Glutamatergic neuron (in vitro differentiated cells): ENCODE measurements at places on chromosomes 16 and 17.

DNA sequence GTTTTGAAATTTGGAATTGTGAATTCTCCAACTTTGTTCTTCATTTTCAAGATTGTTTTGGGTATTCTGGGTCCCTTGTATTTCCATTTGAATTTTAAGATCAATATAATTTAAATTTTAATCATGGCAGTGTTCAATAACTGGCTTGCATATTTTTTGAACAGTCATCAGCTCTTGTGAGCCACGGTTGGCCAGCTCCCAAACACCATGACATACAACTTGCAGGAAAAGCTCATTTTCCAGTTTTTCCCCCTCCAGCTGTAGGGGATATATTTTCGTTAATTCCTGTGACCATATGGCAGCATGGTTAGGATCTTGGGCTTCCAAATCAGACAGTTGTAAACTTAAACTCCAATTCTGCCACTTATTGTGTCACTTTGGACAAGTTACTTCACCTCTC, 690.1 kb downstream of the WWOX start:
- DNase-seq, result no peak

- no peak for DNase-seq
These were observed 344.6 kb downstream of the SOX9 start for GRCh38 chr17:72465191-72466024.

DNA sequence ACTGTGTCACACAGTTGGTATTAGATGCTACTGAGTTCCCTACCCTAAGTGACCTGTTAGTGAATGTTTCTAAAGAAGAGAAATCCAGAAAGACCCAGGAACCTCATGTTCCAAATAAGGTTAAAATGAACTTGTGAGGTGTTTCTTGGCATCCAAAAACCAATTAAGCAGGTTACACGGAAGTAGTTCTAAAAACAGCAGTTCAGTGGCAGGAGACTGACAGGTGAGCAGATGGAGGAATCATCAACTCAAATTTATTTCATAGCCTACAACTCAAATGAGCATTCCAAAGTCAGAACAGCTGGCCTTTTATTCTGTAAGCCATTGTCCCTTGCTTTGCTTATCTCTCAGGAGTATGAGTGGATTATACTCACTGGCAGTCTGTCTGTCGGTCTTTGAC, 188.3 kb downstream of the IRX3 start:
- no peak for DNase-seq

DNA sequence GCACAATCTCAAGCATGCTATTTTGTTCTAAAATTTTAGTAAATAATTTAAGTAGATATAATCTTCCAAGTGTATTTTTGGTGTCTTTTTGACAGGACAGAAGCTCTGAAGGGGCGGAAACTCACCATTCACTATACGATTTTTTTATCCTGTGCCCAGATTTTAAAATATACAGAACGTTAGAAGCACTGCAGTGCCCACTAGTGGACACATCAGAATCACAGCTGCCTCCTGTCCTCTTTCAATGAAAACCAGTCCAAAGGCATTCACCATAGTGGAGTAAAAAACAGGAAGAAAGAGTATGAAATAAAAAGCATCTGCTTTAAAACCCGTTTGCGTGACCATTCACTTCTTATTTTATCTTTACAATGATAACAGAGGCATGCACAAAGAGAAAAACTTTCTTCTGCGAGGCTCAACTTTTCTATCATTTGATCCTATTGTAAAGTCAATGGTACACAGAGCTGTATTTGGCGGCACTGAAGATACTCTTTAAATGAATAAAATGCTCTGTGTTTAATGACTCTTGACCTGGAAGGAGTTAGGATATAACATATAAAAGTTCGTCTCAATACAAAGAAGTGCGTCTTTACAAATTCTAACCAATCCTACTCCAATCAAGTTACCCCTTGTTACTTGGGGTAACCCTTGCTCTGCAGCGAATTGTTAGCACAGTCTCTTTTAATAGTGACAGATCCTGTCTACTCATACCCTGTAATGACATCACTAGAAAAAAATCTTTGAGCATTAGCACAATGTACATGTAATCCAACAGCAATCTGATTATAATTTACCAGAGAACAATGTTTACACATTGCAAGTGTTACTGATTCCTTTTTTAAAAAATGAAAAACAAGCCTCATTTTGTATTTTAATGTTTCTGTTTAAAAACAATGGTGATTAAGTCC, 339.8 kb upstream of the PSMD7 start:
- DNase-seq, result peak; percentile 70

- no peak for DNase-seq
These were observed 16.7 kb upstream of the BAIAP2 start for GRCh38 chr17:81018044-81018802.

- no peak for DNase-seq
These were observed 18.6 kb upstream of the C17orf113 start for GRCh38 chr17:42068979-42069378.

- no peak for DNase-seq
These were observed 39.6 kb upstream of the RHOT1 start for GRCh38 chr17:32102646-32103186.

GRCh38 chr16:12096157-12096777, 119.7 kb downstream of the SNX29 start:
- DNase-seq, result no peak

DNA sequence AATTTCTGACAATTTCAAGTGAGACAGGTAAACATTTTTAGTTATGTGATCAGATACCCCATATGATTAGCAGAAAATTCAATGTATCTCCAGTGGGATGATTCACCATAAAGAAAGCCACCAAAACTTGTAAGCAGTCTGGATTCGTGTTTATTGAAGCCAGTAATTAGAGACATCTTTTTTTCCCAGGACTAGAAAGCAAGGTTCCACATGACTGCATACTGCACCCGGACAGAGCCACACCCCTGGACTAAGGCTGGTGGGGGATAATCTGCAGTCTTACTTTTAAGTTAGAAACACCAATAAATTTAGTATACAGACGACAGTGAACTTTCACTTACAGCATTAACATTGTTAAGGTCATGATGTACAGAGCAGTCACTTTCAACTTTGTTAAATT, 24.2 kb upstream of the CMTM4 start:
- DNase-seq, result no peak

DNA sequence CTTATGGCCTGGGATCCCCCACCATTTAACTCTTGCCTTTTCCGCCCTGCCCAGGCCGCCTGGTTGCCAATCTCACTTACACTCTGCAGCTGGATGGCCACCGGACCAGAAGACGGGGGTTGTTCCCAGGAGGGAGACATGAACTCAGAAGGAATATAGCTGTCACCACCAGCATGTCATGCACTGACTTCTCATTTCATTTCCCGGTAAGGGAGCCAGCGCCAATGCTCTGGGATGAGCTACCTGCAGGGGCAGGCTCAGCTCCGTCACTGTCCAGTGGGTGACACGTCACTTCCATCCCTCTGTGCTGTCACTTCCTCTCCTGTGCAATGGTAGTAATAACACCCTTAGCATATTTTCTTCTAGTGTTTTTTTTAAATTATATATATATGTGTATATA, 26.7 kb downstream of the ITGAL start:
- DNase-seq, result no peak

GRCh38 chr17:17417718-17418181, 59.0 kb upstream of the MED9 start:
- DNase-seq, result no peak

DNA sequence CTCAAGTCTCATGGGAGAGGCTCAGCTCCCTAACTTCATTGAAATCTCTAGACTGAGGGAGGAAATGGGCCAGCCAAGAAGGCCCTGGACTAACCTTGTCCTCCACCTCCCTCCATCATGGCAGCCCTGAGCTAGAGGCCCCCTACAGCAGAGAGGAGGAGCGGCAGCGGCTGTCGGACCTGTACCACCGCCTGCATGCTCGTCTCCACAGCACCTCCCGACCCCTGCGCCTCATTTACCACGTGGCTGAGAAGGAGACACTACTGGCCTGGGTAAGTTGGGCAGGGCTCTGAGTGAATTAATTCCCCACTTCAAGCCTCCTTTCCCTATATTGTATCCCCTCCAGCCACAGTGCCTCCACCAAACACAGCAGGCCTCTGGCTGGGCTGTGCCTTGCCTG, 3.8 kb upstream of the SYCE1L start:
- DNase-seq, result no peak

DNA sequence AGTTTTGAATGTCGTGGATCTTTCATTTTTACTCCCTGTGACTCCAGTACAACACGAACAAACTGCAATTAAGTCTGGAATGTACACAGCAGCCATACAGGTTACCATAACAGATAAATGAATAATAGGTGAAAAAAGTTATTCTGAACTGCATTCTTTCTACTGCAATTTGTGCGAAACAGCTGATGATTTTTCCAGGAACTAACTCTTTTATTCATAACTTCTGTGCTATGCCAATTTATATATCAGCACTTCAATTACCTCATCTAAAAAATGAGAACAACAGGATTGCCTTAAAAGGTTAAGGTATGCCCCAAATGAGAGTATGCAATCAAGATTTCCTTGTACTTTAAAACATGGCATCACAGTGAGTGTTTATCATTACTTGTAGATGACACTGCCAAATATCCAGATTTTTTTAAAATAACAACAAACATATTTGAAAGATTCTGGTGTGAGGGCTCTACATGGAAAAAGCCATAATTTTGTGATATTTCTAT, 238.9 kb downstream of the CDH8 start:
- DNase-seq, result no peak

- DNase-seq, result no peak
These were observed 18.7 kb upstream of the MEOX1 start for GRCh38 chr17:43680461-43680860.

GRCh38 chr16:56609463-56609921, 1.1 kb downstream of the MT2A start:
- no peak for DNase-seq

GRCh38 chr16:88464447-88465318, 11.6 kb downstream of the ZFPM1 start:
- DNase-seq, result no peak

DNA sequence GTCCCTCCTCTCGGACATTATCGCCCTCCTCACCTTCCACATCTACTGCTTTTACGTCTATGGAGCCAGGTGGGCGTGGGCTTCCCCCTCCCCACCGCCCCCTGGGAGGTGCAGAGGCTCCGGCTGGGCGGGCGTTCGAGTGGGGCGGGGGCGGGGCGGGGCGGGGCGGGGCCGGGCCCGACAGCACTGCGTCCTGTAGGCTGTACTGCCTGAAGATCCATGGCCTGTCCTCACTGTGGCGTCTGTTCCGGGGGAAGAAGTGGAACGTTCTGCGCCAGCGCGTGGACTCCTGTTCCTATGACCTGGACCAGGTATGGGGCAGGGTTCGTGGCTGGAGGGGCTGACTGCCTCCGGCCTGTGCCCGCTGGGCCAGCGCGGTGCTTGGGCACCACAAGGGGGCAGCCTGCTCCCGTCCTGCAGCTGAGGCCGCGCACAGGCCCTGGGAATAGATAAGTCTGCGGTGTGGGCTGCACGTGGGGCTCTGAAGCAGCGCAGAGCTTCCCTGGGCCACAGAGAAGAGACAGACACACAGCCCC, 9.2 kb downstream of the PIGQ start:
- peak; percentile 86 for DNase-seq

GRCh38 chr17:36945140-36945539, 3.6 kb upstream of the AATF start:
- no peak for DNase-seq

- no peak for DNase-seq
These were observed 22.3 kb upstream of the DHX40 start for GRCh38 chr17:59542960-59543635.

DNA sequence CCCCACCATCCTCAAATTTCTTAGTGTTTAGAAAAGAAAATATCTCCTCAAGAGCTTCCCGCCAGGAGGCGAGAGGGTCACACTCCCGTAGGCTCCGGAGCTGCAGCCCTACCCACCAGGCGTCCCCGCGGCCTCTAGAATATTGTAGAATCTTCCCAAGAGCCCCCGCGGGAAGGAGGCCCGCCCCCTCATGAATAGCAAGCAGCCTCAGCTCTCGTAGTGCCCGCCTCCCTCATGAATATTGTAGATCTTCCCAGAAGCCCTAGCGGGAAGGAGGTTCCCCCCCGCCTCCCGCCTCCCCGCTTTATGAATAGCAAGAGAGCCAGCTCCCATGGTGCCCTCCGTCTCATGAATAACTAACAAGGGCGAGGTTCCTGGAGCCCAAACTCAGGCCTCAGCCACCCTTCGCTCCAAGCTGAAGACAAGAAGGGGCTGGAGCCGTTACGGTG, at the start of gene FBXO47:
Gene FBXO47, minus strand, starts transcription at position 114 of the 449 bp plus-strand sequence. CDS start 4,378 bp downstream, outside the sequence.
- peak; percentile 88 for DNase-seq

- DNase-seq, result no peak
These were observed 27.8 kb downstream of the ARHGAP27 start for GRCh38 chr17:45404870-45405249.

DNA sequence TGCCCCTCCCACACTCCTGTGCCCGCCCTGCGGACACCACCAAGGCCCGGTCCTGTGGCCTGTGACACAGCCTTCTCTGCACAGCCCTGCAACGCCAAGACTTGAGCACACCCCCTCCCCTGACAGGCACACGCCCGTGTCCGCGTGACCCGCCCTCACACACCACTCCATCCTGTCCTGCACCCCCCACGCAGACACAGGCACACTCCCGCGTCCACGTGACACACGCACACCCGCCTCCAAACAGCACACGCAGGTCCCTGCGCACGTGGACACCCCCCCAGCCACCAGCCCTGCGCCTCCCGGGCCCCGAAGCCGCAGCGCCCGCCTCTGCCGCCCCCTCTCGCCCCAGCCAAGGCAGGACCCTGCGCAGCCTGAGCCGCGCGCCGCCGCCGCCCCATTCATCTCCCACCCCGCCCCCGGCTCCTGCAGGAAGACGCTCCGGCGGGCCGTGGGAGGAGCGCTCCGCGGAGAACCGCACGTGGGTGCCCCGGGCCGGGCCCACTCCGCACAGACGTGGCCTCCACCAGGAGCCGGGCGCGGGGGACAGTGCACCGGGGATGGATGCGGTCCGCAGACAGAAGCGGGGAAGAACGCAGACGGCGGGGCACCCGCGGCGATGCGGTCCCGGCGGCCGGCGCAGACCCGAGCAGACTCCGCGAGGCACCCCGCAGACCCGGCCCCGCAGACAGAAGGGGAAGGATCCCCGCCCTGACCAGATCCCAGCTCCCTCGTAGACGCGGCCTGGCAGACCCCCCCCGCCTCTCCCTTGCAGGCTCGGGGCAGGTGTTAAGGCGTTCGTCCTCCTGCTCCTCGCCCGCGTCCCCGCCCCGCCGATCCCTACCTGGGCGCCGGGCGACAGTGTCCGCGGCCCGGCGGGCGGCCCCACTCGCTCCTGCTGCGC, 506 bp downstream of the CAMKK1 start:
- peak; percentile 78 for DNase-seq

DNA sequence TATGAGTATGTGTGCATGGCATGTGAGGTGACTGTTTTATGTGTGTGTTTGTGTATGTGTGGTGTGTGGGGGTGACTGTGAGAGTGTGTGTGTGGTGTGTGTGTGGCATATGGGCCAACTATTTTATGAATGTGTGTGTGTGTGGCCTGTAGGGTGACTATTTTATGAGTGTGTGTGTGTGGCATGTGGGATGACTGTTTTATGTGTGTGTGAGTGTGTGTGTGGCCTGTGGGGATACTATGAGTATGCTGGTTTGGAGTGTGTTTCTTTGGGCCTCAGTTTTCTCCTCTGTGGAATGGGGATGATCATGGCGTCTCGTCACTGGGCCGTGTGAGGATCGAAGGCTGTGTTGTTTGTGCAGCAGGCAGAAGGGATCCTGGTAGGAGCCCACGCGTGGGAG, 152.1 kb upstream of the PLCG2 start:
- DNase-seq, result no peak

GRCh38 chr17:7882068-7882467, 6.5 kb upstream of the CHD3 start:
- DNase-seq, result no peak
